Vein endothelial cell (primary cell): ENCODE measurements at places on chromosomes 5 and 9. TPM values are rescaled to one million over a fixed set of nuclear protein-coding genes. Genes with fewer than 3 reads are reported as not detected.

Gene SLC6A3
- total RNA-seq = not detected in 2 replicates

Gene SEMA6A
- 5.4 and 9.5 TPM in 2 replicates for total RNA-seq

Gene ZNF883
- total RNA-seq = 0.48 and 0.65 TPM in 2 replicates

Gene SPARC
- 1,259 and 1,486 TPM in 2 replicates for total RNA-seq

Gene FGF10
- not detected in 2 replicates for total RNA-seq

Gene PCDHGA8
- total RNA-seq = 2.0 and 2.9 TPM in 2 replicates

Gene CCNG1
- 464 and 472 TPM in 2 replicates for total RNA-seq

Gene ZMYND19
- 14.7 and 18.4 TPM in 2 replicates for total RNA-seq

Gene WDR38
- total RNA-seq = not detected in 2 replicates

Gene PCAT7
- total RNA-seq = not detected in 2 replicates

Gene FOXD4
- total RNA-seq = under 0.01 and 0.19 TPM in 2 replicates

Gene SAP30L
- 17.6 and 18.2 TPM in 2 replicates for total RNA-seq

Gene AHRR
- total RNA-seq = 6.2 and 11.8 TPM in 2 replicates

Gene GFM2
- 30.1 and 32.3 TPM in 2 replicates for total RNA-seq

Gene C5orf52
- total RNA-seq = not detected in 2 replicates

Gene CCNJL
- 10.1 and 12.4 TPM in 2 replicates for total RNA-seq

Gene ANKRD18B
- 2.0 and 5.7 TPM in 2 replicates for total RNA-seq

Gene UGT3A1
- not detected in 2 replicates for total RNA-seq

Gene HTR4
- 0.10 TPM in 1 of 2 replicates, not detected in the other for total RNA-seq

Gene PCDHB12
- 0.76 and 0.98 TPM in 2 replicates for total RNA-seq

Gene CAVIN4
- 1.6 and 3.3 TPM in 2 replicates for total RNA-seq

Gene LCN15
- not detected in 2 replicates for total RNA-seq

Gene MTAP
- 28.4 and 37.9 TPM in 2 replicates for total RNA-seq

Gene ORM2
- not detected in 2 replicates for total RNA-seq

Gene ARL10
- 10.8 and 12.1 TPM in 2 replicates for total RNA-seq

Gene NUTM2G
- not detected in 2 replicates for total RNA-seq

Gene CCDC180
- total RNA-seq = 2.2 and 2.9 TPM in 2 replicates
